ENCODE measurements at places on chromosomes 2 and 18.

GRCh38 chr18:44180683-44181082, 500.0 kb upstream of the SETBP1 start:
- no peak for DNase-seq

DNA sequence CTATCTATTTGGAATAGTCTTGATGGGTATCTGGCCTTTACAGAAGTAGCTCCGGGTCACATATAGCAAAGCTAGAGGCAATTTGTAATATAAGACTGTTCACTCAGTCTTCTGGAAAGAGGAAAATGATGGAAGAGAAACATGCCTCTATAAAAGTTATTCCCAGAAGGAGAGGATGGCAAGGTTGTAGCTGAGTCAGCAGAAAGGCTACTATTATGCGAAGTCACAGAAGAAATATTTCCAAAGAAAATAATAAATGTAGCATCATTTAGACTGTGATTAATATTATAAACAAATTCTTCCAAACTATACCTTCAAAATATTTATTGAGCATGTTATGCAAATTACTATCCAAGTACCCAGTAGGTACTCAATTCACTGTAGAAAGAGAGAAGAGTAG, 1027.7 kb upstream of the TMEFF2 start:
- no peak for DNase-seq

GRCh38 chr2:111030260-111030891, 90.3 kb upstream of the BCL2L11 start:
- DNase-seq: no peak

DNA sequence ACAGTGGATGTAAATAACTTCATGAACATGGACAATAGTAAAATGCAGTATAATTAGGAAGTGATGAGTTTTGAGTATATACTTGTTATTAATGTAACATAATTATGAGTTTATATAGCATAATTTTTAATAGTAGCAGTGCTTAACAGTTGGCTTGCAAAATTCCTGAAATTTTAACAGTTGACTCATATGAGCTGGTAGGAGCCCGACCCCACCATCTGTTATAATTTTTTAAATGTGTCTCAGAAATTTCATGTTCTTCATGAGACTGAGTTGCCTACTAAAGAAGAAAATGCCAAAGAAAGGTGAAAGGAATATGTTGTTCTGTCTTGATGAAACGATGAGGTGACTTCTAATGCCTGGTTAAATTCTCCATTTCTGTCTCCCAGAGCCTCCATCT, 62.6 kb downstream of the ITGB1BP1 start:
- DNase-seq: no peak

- DNase-seq: no peak
Observed at GRCh38 chr2:184644685-184645084, 46.4 kb downstream of the ZNF804A start.

DNA sequence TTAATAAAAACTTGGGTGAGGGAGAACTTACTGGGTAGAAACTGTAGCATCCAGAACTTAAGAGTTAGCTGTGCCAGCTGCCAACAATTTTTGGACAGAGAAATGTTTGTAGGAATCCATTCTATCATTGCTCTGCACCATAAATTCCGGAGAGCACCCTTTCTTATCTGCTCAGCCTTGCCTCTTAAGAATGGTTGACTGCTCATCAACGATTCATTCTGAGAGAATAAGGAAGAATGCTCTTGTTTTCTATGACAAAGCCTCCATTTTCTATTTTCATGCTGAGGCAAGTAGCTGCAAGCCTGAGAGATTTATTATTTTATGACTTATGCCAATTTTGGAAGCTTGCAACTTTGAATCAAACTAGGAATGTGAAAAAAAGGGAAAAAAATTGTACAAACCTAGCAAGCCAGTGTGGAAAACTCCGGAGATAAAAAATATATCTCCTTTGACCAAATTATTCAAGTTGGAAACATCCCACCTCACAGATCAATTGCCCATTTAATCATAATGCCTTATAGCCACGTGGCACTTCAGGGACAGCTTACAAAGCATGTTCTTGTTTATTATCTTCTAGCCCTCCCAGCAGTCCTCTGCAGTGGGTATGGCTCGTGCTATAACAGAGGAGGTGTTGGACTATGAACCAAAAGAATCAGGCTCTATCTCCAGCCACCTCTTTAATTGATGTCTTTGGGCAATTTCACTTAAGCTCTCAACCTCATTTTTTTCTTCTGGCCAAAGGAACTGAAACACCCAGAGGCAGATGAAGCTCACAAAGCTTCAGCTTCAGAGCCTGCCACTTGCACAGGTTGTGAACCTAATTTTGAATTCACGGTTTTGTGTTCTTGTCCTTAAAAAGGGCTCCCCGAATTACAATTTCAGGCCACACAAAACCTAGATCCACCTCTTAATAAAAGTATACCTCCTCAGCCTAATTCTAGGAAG, 40.9 kb upstream of the ATL2 start:
- DNase-seq: no peak

DNA sequence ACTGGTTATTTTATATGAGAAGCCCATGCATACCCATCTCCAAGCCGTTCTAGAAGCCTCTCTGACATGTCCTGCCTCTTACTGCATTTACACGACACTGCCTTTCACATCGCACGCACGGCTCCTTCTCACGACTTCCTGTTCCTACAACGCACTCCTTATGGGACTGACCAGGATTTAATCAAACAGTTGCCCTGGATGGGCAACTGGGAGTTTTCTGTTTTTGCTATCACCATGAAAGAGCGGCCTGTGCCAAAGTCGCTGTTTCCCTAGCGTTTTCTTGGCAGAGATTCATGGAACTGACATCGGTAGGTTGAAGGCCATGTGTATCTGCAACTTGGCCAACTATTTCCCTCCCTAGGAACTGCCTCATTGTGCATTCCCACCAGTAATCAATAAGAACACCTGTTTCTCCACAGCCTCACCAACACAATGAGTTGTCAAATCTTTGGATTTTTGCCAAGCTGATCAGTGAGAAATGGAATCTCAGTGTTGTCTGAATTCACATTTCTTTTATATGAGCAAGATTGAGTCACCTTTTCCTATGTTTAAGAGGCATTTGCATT, 97.2 kb upstream of the OTOS start:
- no peak for DNase-seq

DNA sequence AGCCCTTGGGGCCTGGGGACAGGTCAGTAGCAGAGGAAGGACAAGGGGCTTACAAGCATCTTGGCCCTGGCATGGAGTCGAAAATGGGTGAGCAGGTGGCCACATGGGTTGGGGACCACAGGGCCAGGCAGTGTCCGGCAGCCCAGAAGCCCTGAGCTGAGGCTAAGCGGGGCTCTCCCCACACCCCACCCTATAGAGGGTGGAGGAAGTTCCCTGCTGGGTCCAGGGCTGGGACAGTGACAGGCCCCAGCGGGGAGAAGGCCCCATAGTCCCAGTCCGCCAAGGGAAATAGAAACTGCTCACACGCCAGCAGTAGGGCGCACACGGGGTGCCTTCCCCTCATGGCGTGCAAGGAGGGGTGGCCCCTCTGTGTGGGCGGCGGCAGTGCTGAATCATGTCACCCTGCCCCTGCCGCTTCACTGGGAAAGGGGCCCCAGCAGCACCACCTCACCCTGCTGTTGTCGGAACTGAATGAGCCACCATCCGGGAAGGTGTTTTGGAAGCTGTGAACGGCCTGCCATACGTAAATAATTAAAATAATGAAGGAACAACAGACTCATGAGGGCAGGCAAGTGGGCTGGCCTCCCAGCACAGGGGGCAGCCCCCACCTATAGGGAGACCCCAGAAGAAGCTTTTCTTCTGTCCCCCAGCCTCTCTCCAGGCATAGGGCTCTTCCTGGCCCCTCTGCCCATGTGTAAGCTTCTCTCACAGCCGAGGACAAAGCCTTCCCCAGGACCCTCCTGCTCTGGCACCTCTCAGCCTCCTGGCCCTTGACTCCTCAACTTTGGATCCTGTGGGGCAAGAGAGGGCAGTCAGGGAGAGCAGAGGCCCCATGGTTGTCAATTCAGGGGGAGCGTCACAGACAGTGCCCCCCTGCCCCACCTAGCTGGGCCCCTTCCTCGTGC, 12.7 kb upstream of the DUSP2 start:
- DNase-seq: peak; percentile 92

DNA sequence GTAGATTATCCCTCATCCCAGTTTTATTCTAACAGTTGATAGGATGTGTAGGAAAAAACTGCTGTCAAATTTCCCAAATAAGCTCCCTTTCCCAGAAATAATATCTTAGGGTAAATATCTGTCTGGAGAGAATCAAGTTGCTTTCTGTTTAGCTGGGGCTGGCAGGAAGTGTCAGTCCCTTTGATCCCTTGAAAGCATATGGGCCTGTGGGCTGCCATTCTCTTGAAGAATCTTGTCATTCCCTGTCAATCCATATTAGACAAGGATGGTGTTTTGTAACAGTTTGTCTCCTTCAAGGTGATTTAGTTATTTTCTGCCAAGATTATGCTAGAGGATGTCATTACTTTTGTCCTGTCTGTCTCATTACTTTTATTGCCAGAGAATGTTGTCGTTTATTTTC, 37.1 kb upstream of the UBE2E3 start:
- DNase-seq: no peak

DNA sequence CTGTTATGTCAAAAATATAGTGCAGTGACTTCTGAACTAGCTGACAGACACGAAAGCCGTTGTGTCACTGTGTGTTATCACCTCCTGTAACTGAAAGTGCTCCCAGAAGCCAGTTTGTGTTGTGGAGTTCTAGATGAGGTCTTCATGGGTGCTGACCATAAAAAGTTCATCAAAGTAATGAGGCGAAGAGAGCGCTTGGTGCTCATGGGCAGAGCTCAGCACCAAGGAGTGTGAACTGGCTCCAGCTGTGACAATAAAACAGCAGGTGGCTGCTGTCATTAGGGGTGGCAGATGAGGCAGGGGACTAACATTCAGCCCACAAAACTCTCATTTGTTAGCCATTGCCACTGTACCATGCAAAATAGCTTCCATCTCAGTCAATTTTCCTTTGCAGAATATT, 151.1 kb downstream of the ZNF407 start:
- DNase-seq: no peak

DNA sequence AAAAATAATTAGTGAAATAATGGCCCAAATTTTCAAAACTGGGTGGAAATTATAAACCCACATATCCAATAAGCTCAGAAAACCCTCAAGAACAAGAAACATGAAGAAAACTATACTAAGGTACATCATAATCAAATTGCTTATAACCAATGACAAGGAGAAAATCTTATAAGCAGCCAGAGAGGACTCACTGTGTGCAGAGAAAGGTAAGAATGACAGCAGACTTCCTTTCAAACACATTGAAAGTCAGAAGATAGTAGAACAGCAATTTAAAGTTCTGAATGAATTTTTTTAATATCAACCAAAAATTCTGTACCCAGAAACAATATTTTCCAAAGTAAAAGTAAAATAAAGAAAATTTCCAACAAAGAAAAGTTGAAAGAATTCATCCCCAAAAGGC, 197.7 kb upstream of the RAB12 start:
- no peak for DNase-seq

GRCh38 chr2:74233648-74234047, 35.2 kb downstream of the MTHFD2 start:
- DNase-seq: no peak

DNA sequence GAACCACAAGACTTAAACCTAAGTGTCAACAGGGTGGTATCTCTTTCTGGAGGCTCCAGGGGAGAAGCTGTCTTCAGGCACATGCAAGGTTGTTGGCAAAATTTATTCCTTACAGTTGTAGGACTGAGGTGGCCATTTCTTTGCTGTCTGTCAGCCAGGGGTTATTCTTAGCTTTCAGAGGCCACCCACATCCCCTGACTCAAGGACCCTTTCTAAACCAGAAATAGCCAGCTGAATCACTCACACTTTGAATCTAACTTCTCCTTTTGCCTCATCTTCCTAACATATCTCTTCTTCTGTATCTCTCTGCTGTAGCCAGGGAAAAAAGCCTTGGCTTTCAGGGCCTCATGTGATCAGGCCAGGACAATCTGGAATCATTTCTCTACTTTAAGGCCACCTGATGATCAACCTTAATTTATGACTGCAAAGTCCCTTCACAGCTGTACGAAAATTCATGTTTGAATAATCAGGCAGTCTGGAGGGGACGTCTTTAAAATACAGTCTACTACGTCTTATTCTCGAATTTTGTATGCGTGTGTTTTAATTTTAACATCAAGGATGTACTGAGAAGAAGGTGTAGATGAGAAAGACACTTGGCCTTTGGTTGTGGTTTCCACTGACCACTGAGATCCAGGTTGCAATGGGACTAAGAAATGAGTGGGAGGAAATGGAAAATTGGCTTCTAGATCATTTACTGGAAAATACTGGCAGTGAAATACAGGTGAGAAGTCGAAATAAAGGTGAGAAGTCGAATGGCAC, 90.4 kb downstream of the DOCK10 start:
- DNase-seq: no peak

DNA sequence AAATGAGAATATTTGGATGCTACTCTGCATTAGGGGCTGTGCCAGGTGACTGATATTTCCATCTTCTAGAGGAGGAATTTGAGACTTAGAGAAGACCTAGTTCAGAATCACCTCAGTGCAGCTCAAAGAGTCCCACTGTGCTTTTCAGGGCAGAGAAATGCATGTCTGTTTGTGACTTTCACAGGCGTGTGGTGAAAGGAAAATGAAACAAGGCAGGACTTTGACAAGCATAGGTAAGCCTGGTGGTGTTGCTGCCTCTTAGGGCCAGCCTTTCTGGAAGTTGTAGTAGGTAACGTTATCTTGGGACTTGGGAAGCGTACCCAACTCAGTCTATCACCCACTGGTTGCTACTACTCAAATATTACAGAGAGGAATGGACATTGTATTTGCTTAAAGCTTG, 2.6 kb downstream of the GPR39 start:
- no peak for DNase-seq

GRCh38 chr18:78995740-78996395, 16.2 kb downstream of the SALL3 start:
- no peak for DNase-seq

DNA sequence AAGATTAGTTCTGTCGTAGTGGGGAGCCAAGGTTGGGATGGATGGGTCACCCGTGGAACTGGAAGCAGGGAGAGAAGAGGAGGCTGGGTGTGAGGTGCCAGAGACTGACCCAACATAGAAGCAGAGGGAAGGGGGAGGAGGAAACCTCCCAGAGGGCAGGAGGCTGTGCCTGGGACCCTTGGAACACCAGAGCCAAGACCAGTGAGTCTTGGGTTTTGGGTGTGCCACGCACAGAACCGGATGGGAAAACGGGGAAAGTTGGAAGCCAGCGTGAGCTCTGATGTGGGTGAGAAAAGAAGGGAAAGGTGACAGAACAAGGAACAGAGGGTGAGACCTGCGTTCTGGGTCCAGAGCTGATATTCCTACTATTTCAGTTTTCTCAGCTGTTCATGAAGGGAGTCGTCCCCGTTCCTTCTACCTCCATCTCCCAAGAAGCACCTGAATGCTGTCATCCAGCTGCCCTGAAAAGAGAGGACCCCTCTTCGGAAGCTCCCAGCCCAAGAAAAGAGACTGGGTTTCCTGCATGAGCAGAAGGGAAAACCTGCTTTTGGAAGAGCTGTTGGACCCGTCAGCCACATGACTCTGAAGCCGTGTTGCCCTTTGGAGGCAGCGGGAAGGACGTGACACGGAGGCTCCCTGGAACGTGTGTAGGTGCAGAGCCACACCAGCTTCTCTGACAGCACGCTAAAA, 250.1 kb downstream of the NDUFA10 start:
- no peak for DNase-seq

- no peak for DNase-seq
Observed at GRCh38 chr2:177225965-177226360, 13.4 kb downstream of the HNRNPA3 start.
